ENCODE measurements at places on chromosomes 12 and 14. TPM values are rescaled to one million over a fixed set of nuclear protein-coding genes. Genes with fewer than 3 reads are reported as not detected.

The ADAMTS20 gene
- not detected for total RNA-seq

DNA sequence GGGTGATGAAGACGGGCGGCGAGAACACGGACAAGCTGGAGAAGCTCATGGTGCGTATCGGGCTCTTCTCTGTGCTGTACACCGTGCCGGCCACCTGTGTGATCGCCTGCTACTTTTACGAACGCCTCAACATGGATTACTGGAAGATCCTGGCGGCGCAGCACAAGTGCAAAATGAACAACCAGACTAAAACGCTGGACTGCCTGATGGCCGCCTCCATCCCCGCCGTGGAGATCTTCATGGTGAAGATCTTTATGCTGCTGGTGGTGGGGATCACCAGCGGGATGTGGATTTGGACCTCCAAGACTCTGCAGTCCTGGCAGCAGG is 1.9 kb downstream of the FZD10 start:
- DNase-seq, result no peak

The FAM161B gene
- total RNA-seq, result 3.1 TPM

GRCh38 chr14:76940021-76940760 is 88.3 kb downstream of the IRF2BPL start:
- no peak for DNase-seq

DNA sequence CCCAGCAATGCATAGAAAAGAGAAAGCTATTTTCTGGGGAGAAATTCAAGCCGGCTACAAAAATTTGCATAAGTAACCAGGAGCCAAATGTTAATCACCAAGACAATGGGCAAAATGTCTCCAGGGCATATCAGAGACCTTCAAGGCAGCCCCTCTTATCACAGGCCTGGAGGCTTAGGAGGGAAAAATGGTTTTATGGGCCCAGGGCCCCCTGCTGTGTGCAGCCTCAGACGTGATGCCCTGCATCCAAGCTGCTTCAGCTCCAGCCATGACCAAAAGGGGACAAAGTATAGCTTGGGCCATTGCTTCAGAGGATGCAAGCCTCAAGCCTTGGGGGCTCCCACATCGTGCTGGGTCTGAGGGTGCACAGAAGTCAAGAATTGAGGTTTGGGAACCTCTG is 15.8 kb downstream of the TMEM233 start:
- DNase-seq, result no peak

DNA sequence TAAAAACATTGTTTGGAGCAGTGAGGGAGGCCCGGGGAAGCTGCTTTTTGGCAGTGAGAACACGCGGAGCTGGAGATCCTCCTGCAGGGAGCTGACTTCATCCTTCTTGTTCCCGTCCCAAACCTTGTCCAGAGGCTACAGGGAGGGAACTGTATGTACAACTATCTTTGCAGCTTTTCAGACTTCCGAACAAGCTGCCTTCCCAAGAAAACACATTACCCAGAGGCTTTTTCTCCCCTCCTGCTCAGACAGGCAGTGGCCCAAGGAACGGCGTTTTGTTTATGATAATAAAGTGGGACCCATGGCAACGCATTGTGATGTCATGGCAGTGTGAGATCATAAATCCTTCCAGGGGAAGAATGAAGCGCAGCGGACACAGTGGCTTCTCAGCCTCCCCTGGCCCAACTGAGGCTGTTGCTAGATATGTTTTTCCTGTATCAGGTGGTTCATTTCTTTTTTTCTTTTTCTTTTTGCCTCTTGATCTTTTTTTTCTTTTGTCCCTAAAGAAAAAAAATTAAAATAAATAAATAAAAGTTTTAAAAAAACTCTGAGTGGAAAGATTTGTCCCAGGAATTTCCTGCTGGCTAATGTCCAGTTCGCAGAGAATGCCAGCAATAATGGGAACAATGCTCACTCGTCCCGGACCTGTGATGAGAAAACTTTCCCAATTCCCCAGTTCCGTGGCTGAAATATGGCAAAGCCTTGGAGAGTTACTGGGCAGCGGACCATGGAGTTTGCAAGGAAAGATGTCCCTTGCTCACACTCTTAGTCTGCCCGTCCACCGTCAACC is 103.4 kb upstream of the MAP1LC3B2 start:
- no peak for DNase-seq

- DNase-seq, result no peak
Measured at GRCh38 chr14:89325299-89325883, 91.6 kb downstream of the FOXN3 start.

The TMEM119 gene
- 0.70 TPM for total RNA-seq

DNA sequence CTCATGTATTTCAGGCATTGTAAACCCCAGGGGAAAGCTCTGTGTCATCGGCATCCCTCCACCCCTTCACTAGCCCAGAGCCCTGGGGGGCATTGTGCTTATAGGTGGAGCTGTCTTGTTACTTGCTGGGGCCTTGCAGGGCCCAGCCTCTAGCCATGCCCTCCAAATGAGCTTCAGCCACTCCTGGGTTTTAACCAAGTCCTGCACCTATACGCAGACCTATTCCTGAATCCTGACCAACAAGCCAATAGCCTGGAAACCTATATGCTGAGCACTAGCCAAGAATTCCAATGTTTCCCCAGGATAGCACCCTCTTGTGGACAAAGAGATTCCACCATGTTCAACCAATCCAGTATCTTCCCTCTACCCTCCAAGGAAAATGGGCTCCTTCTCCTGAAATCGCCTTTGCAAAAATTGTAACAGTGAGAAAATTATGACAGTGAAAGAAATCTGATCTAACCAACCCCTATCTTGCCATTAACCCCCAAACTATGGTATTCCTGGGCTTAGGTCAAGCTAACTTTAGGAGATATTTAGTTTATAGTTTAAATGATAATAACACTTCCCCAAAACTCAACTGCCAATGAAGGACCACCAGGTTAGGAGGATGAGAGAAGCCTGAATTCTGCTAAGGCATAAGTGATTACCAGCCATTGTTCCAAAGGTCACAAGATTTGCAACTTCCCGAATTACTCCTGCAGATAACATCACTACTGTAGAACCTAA is 55.5 kb downstream of the TTC7B start:
- peak; percentile 35 for DNase-seq

DNA sequence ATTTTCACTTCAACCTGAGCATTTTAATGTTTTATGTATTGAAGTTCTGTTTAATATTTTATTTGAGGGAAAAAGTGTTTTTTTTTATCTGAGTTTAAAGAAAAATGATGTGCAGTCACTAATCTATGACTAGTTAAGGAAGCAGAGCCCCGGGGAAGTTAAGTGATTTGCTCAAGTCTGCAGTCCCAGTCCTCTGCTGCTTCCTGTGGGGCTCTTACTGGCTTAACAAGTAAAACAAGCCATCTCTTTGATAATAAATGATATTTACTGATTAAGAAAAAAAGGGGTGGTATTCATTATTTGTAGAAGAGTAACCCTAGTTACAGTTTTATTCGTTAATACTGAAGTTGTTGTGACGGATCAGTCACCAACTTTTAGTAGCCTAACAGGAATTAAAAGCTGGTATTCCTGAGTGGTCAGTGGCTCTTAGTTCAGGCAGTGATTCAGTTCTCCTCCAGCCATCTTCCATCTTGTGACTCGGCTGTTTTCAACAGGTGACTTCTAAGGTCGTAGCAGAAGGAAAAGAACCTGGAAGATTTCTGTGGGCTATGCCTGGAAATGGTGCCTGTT is 21.7 kb downstream of the BICDL1 start:
- DNase-seq, result peak; percentile 63

The HOXC12 gene
- total RNA-seq, result not detected

The CACNA1C gene
- 0.07 TPM for total RNA-seq

The CPM gene
- 1.6 TPM for total RNA-seq

DNA sequence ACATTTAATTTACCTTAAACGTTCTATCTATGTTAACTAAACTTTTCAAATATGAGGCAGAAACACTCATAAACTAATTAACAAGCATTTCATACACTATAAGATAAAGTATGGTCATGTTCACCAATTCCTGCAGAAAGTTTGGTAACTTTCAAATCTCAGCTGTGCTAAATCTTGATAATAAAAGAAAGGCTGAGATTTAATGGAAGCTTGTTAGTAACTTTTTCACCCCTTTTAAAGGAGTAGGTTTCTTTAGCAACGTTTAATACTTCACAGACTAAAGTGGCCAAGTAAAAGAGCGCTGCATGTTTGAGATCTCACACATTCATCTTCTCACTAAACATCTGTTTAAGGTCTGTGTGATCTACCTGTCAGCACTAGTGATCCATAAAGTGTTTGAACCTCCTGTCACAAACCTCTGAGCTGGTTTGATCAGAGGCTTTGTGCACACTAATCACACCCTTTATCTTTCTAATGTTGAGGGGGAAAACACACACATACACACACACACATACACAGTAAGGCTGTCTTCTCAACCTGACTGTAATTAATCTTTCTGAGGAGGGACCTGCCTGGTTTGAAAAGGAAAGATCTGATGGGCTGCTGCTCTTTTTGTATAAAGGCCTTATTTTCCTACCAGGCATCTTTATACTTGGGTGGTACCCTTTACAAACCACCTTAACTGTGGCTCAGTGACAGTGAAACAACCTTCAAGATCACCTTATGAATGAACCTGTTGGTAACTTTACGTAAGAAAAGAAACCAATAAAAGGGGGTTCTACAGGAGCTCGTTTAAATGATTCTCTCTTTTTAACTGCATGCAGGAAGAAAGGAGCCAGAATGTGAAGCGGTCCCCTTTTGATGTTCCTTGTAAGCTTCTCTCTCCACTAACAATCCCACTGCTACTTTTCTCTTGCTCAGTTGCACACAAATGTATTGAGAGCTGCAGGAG is 244.2 kb downstream of the SOX5 start:
- DNase-seq, result no peak

DNA sequence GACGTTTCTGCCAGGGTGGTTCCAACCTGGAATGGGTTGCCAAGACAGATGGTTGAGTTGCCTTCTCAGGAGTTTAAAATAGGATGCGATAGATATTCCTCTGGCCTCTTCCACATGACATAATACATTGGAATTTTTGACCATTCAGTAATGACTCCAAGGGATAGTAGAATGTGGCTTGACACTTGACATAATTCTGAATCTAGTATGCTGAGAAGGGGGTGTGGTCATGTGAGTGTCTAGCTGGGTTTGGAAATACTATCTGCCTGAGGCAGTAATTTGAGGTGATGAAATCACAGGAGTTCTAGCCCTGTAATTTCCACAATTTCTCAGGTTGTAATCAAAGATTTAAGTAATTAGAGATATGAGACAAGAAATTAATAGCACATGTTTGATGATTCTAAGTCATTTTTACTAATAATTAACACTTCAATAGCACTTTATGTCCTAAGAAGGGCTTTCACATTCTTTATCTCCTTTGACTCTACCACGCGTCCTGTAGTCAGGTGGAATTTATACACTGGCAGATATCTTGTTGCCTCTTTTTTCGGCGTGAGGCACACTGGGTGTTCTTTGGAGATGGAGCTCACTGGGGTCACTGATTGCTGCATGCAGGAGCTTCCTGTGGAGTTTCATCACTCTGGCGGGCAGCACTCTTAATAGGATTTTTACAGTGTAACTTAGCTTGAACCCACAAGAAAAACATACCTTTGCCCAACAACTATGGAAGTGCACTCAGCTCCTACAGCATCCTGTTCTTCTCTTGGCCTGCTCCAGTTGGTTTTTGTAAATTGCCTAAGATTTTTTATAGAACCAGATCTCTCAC is 3.2 kb upstream of the AMIGO2 start:
- DNase-seq, result peak; percentile 28

GRCh38 chr12:28065889-28066630 is 93.5 kb upstream of the PTHLH start:
- no peak for DNase-seq

The SERPINA1 gene
- total RNA-seq, result 48.3 TPM

GRCh38 chr14:58131386-58131785 is 20.6 kb downstream of the ARMH4 start:
- no peak for DNase-seq

The ATP23 gene
- total RNA-seq, result 6.3 TPM

DNA sequence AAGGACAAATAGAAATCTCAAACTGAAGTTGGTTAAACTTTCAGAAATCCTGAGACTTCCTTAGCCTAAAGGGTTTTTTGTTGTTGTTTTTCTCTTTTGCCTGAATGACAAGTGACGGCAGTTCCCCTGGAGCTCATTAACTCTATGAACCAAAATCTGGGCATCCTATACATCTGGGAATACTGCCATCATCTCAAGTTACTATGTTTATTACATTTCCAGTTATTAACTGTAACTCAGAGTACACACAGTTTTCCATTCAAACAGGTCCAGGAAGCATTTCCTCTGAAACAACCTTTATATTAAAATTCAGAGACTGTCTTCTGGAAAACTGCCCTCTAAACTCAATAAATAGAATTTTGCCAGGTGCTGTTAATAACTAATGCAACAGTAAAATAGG is 55.6 kb upstream of the CDKL1 start:
- DNase-seq, result no peak

GRCh38 chr14:91770185-91770584 is 38.3 kb upstream of the CATSPERB start:
- DNase-seq, result no peak

DNA sequence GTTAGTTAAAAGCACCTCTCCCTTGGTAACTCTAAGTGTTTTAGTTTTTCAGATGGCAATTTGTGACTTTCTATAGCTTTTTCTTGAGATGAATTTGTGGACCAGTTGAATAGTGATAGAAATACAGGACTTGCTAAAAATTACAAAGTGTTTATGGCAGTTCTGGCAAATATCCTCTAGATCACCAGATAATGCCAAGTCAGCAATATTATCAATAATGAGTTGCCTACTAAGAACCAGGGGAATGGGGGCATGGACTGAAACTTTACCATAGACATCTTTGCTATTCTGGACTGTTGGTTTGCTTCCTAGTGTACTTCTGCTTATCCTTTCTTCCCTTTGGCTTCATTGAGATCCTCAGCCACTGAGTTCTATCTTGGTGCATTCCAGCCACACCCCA is 584.2 kb downstream of the DIO2 start:
- no peak for DNase-seq

DNA sequence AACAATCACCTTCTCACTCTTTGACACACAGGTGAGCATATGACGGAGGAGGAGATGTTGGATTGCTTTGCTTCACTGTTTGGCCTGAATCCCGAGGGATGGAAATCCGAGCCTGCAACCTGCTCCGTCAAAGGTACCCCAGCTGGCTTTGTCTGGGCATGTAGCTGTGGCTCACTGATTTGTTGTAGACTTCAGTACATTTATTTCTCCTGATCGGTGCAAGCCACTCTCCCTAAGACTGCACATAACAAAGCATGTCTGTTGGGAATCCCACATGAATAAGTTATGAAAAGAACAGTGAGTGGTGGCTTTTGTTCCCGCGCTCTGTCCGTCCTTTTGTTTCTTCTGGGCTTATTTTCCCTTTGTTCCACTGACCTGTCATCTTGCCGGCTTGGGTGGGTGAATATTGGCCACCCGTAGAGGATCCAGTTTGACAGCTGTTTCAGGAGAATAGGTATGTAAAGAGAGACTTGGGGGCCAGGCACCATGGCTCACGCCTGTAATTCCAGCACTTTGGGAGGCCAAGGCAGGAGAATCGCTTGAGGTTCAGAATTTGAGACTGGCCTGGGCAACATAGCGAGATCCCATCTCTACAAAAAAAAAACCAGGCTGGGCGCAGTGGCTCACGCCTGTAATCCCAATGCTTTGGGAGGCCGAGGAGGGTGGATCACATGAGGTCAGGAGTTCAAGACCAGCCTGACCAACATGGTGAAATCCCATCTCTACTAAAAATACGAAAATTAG is 20.0 kb upstream of the BCL7A start:
- no peak for DNase-seq

The IGF1 gene
- 0.48 TPM for total RNA-seq

The RESF1 gene
- total RNA-seq, result 144 TPM

The CDH24 gene
- total RNA-seq, result 4.9 TPM

All from natural killer cell (primary cell).